ENCODE measurements at places on chromosomes 1 and 21. TPM values are rescaled to one million over a fixed set of nuclear protein-coding genes. Genes with fewer than 3 reads are reported as not detected.

DNA sequence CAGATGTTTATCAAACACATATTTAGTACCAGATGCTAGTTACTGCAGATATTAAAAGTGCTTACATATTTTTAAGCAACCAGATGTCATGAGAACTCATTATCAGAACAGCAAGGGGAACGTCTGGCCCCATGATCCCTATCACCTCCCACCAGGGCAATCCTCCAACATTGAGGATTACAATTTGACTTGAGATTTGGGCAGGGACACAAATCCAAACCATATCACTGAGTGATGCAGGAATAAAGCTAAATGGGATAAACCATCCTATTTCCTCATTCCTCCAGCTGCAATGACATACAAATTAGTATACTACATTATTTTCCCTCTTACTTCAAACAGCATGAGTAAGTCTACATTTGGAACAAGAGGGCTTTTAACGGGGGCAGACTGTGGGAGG lies 3.1 kb upstream of the KCNK2 start:
- no peaks in the 10 kb centered on the region for H3K4me1 ChIP-seq
- no peak overlapping the region for H3K4me3 ChIP-seq
- no peak for DNase-seq
- H3K36me3 ChIP-seq: peaks cover 3% of the 10 kb centered on the region
- H3K27me3 ChIP-seq: peaks cover 42% of the 10 kb centered on the region

The SKI gene
- 183 TPM for total RNA-seq

GRCh38 chr1:27968692-27969091 lies 8.9 kb downstream of the XKR8 start:
- no peaks in the 10 kb centered on the region for H3K27me3 ChIP-seq
- H3K4me3 ChIP-seq: no peak overlapping the region
- peak overlapping the region; percentile 87 for H3K27ac ChIP-seq
- no peak for DNase-seq
- H3K36me3 ChIP-seq: peaks cover 7% of the 10 kb centered on the region
- peaks cover 24% of the 10 kb centered on the region for H3K4me1 ChIP-seq

The POU3F1 gene
- total RNA-seq: 0.17 TPM

The LCE3D gene
- not detected for total RNA-seq

The NR5A2 gene
- total RNA-seq: not detected
